ENCODE measurements at places on chromosomes 11 and 22.

- DNase-seq = no peak
These were observed 821.3 kb downstream of the BRD1 start for GRCh38 chr22:49006207-49007012.

GRCh38 chr11:92347454-92347853, 122.8 kb downstream of the FAT3 start:
- DNase-seq = no peak

- no peak for DNase-seq
These were observed 5.4 kb upstream of the OR51A2 start for GRCh38 chr11:4960877-4961276.

DNA sequence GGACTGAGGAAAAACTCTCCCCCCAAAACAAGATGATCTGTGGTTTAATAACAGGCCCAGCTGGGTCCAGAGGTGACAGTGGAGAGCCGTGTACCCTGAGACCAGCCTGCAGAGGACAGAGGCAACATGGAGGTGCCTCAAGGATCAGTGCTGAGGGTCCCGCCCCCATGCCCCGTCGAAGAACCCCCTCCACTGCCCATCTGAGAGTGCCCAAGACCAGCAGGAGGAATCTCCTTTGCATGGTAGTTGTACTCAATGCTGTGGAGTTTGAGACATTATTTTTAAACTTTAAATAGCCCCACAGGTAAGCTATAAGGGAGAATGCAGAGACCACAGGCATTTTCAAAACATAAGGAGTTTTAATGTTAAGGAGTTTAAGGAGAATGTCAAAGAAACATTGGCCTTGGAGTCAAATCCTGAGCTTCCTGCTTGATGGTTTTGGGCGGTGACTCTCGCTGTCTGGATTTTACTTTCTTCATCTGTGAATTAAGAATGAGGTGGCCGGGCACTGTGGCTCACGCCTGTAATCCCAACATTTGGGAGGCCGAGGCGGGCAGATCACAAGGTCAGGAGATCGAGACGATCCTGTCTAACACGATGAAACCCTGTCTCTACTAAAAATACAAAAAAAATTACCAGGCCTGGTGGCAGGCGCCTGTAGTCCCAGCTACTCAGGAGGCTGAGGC, 6.8 kb downstream of the APOL1 start:
- DNase-seq = no peak

DNA sequence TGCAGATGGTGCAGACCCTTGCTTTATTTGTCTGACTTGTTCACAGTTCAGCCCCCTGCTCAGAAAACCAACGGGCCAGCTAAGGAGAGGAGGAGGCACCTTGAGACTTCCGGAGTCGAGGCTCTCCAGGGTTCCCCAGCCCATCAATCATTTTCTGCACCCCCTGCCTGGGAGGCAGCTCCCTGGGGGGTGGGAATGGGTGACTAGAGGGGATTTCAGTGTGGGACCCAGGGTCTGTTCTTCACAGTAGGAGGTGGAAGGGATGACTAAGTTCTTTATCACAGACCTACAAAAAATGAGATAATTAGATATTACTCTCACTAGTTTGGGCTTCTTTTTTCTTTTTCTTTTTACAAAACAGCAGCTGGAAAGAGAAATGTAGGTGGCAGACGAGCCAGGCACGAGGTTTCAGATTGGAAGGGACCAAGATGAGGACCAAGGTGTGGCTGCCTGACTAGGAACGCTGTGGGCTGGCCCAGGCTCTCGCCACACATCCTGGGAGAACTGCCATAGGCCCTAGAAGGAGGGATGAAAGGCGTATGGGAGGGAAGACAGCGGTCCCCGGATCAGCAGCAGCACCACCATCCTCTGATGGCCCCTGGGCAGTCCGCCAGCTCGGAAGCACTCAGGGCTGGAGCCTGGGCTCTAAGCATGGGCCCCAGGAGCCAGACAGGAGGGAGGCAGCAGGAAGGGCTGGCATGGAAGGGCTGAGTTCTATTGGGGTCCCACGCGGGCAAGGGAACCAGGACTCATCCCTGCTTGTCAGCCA, 14.2 kb downstream of the TXN2 start:
- no peak for DNase-seq

- no peak for DNase-seq
These were observed 40.2 kb upstream of the CELSR1 start for GRCh38 chr22:46577368-46578249.

DNA sequence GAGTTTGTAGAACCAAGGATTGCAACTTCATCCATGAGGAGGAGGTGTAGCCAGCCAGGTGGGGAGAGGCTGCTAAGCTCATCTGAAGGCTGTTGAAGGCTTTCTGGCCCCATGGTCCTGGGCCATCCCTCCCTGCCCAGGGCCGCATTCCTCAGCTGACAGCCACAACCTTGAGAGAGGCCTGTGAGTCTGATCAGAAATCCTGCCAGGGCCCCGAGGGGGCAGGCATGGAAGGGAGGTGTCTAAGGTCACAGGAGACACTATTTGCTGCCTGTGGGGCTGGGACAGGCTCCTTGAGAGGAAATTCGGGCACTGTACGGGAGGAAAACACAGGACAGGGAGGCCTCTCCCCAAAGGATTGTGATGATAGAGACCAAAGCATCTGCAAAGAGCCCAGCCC, 88.1 kb upstream of the IGLL5 start:
- no peak for DNase-seq

GRCh38 chr11:13391217-13391616, 71.8 kb downstream of the BTBD10 start:
- DNase-seq = no peak

GRCh38 chr11:24687531-24688147, 190.8 kb downstream of the LUZP2 start:
- no peak for DNase-seq

- no peak for DNase-seq
These were observed 133.0 kb downstream of the SNX19 start for GRCh38 chr11:130783323-130783722.

DNA sequence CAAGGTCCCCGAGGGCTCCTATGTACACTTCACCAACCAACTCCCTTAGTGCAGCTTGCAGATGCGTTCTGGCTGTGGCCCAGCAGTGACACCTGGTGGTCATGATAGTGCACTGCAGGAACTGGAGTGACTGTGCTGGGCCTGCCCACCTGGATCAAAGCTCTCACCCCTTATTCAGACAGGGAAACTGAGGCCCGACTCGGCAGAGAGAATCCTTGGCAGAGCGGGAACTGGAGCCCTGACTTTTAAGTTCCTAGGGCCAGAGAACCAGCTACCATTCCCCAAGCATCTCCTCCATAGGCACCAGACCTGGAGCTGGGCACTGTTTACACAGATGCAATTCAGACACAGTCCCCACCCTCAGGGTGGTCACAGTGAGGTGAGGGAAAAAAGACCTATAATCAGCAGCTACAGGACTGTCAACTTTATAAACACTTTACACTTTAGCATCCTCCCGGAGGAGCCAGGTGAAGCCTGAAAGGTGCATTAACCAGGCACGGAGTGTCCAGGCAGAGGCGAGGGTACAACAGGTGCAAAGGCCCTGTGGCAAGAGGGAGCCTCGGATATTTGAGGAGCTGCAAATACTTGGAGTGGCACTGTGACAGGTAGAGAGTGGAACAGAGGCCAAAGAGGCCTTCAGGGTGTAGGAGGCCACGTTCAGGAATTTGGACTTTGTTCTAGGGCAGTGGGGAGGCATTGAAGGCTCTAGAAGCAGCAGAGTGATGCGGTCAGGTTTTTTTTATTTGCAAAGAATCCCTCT, 22.0 kb downstream of the RHBDD3 start:
- peak; percentile 51 for DNase-seq

GRCh38 chr22:30010789-30011405, 69.4 kb upstream of the HORMAD2 start:
- DNase-seq = no peak

- DNase-seq = no peak
These were observed 114.2 kb upstream of the PARVA start for GRCh38 chr11:12263141-12263693.

DNA sequence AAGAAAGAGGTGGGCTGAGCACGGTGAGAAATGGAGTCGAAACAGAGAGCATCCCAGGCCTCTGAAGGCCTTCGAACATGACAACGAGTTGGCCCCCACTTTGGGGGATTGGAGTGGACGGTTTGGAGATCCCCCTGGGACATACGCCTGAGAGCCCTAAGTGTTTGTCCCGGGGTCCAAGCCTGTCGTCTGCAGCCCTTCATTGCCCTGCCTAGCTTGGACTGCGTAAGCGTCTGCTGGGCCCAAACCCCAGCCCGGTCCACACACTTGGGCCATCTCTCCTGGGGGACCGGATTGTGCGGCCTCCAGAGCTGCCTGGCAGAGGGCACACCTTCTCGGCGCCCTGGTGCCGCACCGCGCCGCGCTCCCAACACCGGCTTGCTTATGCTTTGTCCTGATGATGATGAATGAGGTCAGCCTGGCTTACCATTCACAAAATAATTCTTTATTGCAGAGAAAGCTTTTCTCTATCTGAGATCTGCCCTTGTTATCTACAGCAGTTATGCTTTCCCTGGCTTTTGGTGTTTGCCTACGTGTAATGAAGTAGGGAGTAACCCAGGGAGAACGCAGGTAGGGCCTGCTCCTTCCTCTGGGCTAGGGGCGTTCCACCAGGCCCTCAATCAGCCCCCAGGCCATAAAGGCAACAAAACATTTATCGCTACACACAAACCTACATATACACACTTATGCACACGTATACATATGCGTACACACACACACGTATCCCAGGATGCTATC, 85.9 kb upstream of the PPARA start:
- no peak for DNase-seq

DNA sequence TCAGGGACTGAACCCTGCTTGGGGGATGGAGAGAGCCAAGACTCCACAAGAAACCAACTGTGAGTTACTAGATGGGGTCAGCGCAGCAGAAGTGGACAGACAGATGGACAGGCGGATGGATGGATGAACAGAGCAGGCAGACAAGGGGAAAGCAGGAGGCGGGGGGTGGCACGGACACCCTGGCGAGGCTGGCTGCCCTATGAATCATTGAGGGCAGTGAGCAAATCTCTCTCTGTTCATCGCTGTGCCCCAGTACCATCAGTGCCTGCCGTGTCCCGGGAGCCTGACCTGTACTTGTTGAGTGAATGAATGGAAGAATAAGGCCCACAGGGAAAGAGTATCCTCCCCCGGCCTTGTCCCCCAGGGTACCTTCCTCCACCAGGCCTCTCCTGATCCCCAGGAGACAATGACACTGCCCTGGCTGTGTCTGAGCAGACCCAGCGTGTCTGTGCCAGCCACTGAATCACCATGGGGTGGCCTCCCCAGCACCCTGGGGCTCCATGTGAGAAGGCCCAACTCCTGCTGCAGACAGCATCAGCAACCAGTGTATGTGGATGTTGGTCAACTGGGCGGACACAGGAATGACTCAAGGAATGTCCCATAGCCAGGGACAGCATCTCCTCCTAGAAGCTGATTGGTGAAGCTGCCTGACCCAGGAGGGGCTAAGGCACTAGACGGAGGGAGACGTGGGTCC, 5.1 kb upstream of the KLHL35 start:
- no peak for DNase-seq

DNA sequence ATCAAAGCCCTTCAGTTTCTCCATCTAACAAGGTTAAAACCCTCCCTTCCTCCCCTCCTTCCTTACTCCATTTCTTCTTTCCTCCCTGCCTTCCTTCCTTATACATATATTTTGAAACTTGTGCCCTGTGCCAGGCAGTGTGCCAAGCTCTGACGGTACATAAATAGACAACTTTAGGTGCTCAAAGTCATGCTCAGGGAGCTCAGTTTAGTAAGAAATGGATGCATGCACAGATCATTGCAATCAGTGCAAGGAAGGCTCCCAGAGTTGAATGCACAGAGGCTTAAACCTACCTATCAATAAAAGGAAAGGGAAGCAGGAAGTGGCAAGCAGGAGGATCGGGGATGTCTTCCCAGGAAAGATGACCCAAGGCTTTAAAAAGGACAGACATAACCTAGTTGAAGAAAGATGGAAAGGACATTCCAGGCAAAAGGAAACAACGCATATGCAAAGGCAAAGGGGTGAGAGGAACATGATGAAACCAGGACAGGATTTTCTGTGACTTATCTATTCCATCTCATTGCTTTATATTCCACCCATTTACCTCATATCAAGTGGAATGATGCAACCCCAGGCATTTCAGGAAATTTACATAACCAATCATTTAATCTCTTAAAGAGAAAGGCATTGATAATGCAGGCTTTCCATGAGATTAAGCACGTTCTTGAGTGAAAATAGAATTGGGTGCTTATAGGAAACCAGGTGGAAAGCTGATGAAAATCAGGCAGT, 13.2 kb downstream of the FZD4 start:
- no peak for DNase-seq

GRCh38 chr22:35549328-35549727, 8.7 kb downstream of the RASD2 start:
- no peak for DNase-seq

DNA sequence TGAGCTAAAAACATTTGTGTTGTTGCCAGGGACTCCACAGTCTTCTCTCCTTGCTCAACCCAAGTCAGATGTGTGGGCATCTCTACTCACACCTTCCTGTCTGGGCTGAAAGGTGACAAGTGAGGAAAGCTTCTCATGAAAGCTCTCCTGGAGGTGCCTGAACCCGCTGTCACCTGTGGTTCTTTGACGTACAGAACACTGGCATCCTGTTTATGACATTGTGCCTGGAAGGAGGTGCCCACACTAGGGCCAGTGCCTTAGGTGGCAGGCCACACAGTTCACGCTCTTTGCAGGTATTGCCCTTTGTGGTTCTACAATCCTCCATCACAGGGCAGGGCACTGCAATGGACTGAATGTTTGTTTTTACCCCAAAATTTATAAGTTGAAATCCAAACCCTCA, 108.5 kb downstream of the CD44 start:
- DNase-seq = peak; percentile 41

DNA sequence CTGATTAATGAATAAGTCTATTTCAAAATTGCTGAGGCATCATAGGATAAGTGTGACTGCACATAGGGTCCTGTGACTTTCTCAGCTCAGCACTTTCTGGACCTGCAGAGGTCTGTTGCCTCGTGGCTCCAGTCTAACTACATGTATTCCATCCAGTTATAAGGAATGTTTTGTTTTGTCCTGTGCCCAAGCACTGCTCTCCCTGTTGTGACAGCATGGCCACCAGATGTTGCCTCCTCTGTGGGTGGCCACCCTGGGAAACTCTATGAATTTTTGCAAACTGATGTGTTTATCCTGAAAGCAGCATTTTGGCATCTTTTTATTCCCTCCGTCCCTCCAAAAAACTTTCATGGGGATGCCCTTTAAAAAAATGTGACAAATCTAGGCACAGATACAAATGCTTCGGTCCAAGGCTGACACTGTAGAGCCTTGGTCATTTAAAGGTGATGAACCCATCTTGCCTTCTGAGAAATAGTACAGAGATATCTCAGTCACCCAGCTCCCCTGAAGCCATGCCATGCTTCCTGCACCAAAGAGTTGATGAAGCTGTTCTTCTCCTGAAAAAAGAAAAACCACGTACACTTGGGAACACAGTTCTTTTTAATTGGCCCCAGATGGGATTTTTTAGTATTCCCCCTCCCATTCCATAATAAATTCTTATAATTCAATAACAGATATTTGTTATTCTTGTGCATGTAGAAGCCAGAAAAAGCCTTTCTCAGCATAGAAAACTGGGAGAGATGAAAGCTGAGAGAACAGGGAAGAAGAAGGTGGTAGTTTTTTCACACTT, 72.6 kb downstream of the CCDC34 start:
- no peak for DNase-seq

DNA sequence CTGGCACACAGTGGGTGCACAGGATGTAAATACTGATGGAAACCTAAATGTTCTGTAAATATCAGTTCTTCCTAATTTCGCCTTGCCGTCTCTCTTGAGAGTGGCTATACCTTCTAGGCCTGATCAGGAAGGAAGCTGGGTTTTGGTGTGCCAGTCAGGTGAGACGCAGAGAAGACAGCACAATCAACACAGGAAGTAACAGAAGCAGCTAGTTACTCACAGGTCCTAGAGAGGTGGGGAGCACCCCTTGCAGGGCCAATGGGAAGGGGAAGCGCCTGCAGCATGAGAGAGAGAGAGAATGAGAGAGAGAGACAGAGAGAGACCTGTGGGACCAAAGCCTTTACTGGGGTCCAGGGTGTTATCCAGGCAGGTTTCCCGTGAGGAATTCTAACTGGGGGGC, 80.8 kb downstream of the FBLN1 start:
- no peak for DNase-seq
